ENCODE measurements at places on chromosomes 1 and 21.
A peak's percentile ranks its signal among the peaks of the same experiment; 100 is the strongest.

- DNase-seq: no peak
Observed at GRCh38 chr1:204278251-204278650, 64.5 kb upstream of the GOLT1A start.

DNA sequence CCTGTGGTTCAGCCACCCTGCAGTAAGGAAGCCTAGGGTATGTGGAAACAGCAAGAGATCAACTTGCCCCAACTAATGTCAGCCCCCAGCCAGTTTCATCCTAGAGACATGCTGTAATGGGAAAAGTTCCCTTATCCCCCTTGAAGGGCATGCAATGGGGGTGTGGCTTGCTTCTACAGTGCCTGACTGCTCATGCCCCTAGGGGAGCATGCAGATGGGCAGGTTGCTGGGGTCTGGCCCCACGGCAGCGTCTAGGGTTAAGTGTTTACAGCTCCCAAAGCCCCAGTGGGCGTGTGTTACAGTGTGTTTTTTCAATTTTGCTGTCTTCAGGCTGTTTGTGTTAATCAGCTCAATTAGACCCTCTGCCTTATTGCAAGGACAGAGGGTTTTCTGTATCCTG lies 1105.9 kb downstream of the AMY1C start:
- no peak for DNase-seq

DNA sequence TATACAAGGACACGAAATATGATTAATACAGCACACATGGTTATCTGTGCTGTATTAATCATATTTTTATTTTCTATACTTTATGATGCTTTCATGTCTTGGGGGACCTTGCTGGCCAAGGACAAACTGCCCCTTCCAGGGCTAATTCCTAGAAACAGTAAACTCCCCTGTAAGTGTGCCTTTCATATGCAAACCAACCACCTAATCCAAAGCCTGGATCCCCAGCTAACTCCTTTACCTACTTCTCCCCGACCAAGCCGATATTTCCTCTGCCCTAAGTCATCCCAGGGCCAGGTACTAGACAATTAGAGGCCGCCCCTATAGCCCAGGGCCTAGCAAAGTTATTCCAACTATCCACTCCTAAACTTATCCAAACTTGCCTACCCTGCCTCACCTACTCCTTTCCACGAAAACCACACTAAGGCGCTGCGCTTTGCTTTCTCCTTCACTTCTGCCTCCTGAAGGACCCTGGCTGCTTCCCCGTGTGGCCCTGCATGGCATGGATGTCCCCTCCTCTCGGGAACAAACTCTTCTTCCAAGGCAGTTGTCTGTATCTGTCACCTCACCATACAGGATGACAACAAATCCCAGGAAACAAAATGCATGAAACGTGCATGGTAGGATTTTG lies 10.2 kb downstream of the SH3BP5L start:
- DNase-seq: no peak

DNA sequence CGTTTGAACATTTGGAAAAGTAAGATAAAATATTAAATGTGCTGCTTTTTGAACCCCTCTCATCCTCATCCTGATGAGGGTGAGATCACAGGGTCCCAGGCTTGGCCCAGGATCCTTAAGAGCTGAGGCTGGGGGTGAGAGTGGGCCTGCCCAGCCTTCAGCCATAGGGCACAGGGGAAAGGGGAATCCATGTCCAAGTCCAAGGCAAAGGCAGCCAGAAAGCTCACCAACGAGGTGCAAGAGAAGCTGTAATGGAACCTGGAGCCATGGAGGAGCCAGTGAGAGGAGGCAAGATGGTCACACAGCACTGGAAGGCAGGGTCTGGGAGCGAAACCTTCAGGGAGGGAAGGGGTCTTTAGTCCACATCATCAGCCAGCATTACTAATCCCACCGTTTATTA lies 191.9 kb downstream of the RRAGC start:
- no peak for DNase-seq

DNA sequence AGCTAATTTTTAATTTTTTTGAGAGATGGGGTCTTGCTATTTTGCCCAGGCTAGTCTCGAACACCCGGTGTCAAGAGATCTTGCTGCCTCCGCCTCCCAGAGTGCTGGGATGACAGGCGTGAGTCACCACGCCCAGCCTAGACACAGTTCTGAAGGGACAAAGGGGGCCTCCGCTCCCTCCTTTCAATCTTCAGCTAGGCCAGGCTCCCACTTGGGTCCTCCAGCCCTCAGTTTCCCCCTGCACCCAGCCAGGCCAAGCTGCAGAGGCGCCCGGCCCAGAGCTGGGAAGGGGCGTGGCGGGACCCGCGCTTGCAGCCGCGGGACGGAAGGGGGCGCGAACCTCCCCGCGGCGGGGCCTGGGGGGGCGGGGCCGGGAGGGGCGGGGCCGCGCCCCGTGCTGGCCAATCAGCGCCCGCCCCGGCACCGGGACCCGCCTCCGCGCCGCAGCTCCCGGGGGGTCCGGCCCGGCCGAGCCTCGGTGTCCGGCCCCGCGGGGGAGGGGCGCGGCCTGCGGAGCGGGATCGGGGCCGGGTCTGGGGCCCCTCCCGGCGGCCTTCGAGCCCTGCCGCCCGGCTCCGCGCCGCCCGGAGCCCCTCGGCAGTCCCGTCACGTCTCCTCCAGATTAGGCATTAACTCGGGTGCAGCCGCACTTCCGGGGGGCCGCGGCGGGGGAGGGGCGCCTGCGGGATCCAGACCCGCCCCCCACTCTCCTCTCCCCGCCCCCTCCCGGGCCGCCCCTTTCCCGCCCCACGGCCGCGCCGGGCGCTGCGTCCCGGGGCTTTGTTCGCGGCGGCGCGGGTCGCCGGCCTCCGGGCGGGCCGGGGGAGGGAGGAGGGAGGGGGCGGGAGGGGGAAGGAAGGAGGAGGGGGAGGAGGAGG lies 559 bp upstream of the AGRN start:
- DNase-seq: peak; percentile 84

- DNase-seq: no peak
Observed at GRCh38 chr1:220875260-220875659, 4.0 kb upstream of the HLX start.

All from progenitor cell of endocrine pancreas (in vitro differentiated cells).